Mesangial cell (primary cell): ENCODE measurements at places on chromosomes 11 and 22. TPM values are rescaled to one million over a fixed set of nuclear protein-coding genes. Genes with fewer than 3 reads are reported as not detected.

The SORL1 gene
- 1.5 and 8.0 TPM in 2 replicates for total RNA-seq

The CLMP gene
- total RNA-seq = 10.6 and 11.6 TPM in 2 replicates

The SCN2B gene
- total RNA-seq = 0.13 TPM in 1 of 2 replicates, not detected in the other

The OR51F2 gene
- total RNA-seq = not detected in 2 replicates

The SOX6 gene
- total RNA-seq = 0.33 and 9.3 TPM in 2 replicates

The HPX gene
- total RNA-seq = 0.38 and 0.65 TPM in 2 replicates
